Right renal pelvis (tissue), 4 donors: ENCODE measurements at places on chromosomes 2 and 18.

- DNase-seq: no peak
Observed at GRCh38 chr2:203379156-203379555, 51.0 kb downstream of the ABI2 start.

GRCh38 chr2:48711343-48711742 is 44.2 kb downstream of the LHCGR start:
- DNase-seq: no peak

GRCh38 chr2:134445985-134446382 is 192.1 kb downstream of the MGAT5 start:
- DNase-seq: no peak

DNA sequence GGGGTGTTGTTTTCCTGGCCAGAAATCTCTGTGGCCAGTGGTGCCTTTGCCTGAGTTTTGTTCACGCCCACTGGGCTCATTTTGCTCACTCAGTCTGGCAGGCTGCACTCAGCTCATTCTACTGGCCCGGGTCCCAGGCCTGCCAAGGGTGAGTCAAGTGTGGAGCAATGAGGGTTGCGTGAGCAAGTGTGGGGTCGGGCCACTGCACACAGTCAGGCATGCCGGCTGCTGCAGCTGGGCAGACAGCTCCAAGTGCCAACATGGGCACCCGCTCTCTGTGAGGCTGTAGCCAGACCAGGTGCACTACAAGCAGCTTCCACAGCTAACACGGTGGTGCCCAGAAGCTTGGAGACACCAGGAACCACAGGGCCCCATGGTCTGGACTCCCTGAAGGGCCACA is 801.1 kb upstream of the RAB6C start:
- no peak for DNase-seq

GRCh38 chr2:177886824-177887223 is 185.8 kb downstream of the PDE11A start:
- no peak for DNase-seq

DNA sequence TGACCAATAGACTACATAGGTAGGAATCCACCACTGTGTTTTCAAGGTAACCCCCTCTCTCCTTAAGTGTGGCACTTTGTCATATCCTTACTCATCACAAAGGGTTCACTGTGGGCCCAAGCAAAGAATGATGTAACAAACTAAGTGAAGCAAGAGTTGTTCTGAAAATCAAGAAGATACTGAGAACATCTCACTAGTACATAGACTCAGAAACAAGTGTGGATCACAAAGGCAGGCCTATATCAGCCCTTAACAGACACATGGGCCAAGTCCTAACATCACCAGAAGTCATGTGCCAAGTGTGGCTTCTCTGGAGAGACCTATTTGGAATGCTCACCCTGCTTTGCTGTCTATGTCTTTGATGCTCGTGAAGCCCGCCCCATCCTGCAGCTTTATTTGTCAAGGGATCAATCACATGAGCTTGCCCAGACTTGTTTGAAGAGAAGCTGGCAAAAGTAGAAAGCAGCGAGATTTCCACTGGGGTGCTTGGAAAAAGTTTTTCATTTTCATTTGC is 131.2 kb upstream of the TTC39C start:
- no peak for DNase-seq

GRCh38 chr18:77052983-77053309 is 79.6 kb downstream of the MBP start:
- no peak for DNase-seq

DNA sequence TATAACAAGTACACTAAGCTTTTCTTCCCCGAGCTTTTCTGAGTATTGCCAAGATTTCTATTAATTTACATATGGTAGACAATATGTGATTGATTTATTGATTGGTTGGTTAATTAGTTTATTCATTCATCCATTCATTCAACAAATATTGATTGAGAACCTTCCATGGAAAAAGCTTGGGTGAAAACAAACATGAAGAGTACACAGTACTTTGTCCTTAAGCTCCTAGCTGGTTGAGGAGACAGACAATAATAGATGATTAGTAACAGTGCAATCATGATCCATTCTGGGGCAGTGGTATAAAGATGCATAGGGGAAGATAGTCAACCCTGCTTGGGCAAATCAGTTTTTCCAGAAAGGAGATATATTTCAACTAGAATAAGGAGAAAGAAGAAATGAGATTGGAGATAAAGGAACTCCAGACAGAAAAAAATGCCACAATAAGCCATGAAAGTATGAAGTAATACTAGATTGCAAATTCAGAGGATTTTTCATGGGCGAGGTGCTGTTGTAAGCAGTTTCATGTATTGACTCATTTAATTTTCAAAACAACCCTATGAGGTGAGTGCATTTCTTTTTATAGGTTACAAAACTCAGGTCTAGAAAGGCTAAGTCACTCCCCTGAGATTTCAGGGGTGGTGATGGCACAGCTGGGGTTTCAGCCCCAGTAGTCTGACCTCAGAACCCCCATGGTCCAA is 129.5 kb downstream of the RND3 start:
- DNase-seq: no peak

- no peak for DNase-seq
Observed at GRCh38 chr18:76056471-76057110, 438.5 kb downstream of the ZNF516 start.

GRCh38 chr2:111688482-111688881 is 195.5 kb downstream of the ANAPC1 start:
- DNase-seq: no peak

DNA sequence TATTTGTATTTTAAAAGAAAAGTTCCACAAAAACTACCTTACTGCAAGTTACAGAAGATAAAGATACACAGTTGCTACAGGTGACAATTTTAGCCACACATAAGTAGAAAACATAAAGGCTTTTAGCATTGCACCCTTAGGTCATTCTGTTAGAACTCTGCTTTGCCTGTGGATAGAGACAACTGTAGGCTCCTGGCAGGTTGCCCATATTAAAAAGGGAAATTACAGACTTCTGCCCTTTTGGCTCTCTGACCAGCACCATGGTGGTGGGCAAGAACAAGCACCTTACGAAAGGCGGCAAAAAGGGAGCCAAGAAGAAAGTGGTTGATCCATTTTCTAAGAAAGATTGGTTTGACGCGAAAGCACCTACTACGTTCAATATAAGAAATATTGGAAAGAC is 223.3 kb downstream of the MC4R start:
- no peak for DNase-seq

- no peak for DNase-seq
Observed at GRCh38 chr2:42117923-42118753, 51.0 kb upstream of the EML4 start.

- no peak for DNase-seq
Observed at GRCh38 chr2:214264171-214264570, 146.7 kb upstream of the VWC2L start.

- DNase-seq: no peak
Observed at GRCh38 chr2:219362524-219363164, 25.1 kb downstream of the DNPEP start.

DNA sequence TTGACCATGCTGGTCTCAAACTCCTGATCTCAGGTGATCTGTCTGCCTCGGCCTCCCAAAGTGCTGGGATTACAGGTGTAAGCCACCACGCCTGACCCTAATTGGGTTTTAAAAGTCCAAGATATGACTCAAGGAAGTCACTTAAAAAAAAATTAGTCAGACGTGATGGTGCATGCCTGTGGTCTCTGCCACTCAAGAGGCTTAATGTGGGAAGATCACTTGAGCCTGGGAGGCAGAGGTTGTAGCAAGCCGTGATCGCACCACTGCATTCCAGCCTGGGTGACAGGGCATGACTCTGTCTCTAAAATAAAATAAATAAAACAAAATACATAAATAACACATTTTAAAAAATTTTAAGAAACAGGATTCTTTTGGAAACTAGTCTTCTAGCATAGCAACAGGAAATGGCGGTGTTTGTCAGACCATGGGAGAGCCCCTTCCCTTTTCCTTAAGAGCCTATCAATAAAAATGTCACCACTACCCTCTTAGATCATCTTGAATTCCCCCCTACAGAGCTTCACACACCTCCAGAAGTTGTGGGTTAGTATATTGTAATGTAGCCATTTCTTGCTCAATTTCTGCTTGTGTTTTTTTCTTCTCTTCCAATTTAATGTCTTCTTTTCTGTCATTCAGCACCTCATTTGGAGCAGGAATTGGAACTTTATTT is 20.1 kb downstream of the SFT2D3 start:
- DNase-seq: no peak

- no peak for DNase-seq
Observed at GRCh38 chr2:74915743-74916142, 42.7 kb upstream of the POLE4 start.

DNA sequence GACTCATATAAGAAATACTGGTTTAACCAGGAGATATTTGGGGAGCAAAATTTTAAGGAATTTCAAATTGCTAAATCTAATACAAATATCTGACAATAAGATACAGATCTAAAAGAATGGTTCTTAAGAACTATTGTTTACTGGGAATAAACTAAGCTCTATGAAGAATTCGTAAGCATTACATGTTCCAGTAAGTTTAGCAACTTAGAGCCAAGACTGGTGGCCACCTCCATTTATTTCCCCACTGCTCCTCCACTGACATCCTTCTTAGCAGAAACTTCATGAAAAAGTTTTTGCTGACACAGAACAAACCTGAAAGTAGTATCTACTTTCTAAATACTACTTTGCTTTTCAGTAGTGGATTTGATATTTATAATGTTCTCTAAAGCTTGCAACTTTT is 83.0 kb downstream of the ACSL3 start:
- DNase-seq: no peak

- DNase-seq: peak; percentile 69
Observed at GRCh38 chr18:24491927-24492834, 31.7 kb downstream of the HRH4 start.

DNA sequence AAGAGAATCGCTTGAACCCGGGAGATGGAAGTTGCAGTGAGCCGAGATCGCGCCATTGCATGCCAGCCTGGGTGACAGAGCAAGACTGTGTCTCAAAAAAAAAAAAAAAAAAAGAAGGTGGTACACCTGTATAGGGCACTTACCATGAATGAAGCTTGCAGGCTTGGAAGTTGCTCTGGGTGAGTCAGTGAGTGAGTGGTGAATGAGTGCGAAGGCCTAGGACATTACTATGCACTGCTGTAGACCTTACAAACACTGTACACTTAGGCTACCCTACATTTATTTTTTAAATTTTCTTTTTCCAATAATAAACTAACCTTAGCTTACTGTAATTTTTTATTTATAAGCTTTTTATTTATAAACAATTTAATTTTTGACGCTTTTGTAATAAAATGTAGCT is 78.4 kb upstream of the ATG16L1 start:
- DNase-seq: no peak

DNA sequence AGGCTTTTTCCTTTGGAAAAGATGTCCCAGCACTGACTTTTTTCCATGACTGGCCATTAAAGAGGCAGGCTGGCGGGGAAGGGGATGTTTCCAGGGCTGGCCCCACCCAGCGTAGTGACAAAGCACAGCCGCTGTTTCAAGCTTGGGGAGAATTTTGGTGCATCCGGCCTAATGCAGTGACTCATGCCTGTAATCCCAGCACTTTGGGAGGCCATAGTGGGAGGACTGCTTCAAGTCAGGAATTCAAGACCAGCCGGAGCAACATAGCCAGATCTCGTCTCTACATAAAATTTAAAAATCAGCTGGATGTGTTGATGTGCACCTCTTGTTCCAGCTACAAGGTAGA is 78.0 kb upstream of the SH3BP4 start:
- DNase-seq: no peak

DNA sequence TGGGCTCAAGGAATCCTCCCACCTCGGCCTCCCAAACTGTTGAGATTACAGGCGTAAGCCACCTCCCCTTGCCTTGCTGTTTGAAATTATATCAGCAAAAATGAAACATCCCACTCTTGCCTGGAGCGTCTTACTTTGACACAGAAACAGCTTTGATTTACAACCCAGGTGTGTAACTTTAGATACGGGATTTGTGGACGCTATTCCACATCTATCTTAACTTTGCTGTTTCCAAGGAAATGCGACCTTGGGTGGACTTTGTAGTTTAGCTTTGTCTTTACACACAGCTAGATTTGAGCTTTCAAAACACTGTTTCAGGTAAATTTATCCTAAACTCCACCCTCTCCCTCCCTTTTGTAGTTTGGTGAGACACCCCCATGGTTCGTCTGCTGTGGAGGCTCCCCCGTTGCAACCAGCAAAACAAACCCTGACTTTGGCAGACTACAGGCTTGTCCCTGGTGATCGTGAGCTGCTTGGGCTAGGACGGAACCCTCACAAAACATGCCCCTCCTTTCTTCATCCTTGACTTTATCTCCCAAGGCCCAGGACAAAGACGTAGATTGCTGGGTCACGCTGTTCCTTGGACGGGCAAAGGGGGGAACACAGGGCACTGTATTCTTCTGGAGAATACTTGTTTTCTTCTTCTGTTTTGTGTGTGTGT is 5.5 kb upstream of the MSH6 start:
- DNase-seq: no peak

DNA sequence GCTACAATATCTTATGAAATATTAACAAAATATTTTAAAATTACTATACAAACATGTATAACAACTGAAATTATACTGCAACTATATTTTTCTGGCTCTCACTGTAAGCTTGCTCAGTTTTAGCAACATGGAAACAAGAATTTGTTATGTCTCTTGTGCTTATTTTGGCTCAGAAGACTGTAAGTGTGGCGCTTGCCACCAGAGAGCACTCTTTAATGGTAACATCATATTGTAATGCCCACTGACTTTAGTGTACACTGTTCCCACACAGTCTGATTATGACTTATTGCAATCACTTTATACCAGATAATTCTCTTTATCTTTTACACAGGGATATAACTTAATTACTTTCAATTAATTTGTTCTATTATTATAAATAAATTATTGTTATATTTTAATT is 1500.6 kb upstream of the TMEFF2 start:
- no peak for DNase-seq

GRCh38 chr2:111050701-111051376 is 69.9 kb upstream of the BCL2L11 start:
- DNase-seq: no peak

DNA sequence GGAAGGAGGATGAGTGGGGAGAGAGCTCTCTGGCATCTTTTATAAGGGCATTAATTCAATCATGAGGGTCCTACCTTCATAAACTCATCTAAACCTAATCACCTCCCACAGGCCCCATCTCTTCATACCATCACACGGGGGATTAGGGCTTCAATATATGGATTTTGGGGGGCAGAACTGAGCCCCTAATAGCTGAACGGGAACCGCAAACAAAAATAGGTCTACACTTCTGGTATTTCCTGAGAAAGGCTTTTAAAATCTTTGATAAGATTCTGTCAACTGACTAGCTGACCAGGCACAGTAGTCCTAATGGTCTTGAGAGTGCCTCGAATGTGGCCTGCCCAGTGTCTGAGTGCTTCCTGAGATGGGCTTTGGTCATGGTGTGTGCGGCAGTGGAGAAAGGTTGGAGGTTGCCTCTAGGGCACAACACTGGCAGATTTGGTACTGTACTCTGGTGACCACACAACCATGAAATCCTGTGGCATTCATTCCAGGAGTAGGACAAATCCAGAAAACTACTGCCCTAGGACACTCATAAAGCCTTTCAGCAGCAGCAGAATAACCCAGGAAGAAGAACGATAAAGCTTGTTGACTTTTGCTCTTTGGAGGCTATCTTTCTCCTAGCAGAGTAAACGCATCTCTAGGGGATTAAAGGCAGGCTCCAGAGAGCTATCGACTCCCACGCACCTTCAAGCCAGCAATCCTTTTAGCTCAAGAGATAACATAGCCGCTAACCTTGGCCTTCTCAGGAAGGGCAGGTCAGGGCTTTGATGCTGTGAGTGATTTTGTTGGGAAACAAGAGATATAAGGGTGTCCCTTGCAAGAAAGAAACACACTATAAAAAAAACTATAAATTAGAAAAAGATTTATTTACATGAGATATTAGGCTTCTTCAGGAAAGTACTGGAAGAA is 12.3 kb upstream of the APOB start:
- DNase-seq: no peak

GRCh38 chr2:167925758-167926157 is 321.6 kb downstream of the STK39 start:
- DNase-seq: no peak

GRCh38 chr2:181312515-181312927 is 144.7 kb upstream of the ITGA4 start:
- no peak for DNase-seq
